Stimulated activated CD8-positive, alpha-beta memory T cell treated with anti-CD3 and anti-CD28 coated beads, Interleukin-7, amount 100 ng/mL, for 1 hour (primary cell): ENCODE measurements at places on chromosomes 12 and 14.

DNA sequence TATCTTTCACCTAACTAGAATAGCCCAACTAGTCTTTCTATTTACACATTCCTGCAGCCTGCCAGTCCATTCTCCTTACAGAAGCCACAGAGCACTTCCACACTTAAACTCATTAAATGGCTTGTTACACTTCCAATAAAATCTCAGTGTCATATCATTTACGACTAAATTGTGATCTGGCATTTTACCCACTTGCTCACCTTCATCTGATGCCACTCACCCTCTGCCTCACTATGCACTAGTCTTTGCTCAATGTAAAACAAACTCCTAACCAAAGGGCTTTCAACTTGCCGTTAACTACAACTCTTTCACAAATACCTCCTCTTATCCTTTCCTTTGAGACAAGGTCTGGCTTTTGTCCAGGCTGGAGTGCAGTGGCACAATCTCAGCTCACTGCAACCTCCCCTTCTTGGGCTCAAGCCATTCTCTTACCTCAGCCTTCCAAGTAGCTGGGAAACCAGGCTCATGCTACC is 24.1 kb downstream of the YAF2 start:
- no peak for DNase-seq

GRCh38 chr12:32134101-32134888 is 27.6 kb downstream of the BICD1 start:
- peak; percentile 0 for DNase-seq

DNA sequence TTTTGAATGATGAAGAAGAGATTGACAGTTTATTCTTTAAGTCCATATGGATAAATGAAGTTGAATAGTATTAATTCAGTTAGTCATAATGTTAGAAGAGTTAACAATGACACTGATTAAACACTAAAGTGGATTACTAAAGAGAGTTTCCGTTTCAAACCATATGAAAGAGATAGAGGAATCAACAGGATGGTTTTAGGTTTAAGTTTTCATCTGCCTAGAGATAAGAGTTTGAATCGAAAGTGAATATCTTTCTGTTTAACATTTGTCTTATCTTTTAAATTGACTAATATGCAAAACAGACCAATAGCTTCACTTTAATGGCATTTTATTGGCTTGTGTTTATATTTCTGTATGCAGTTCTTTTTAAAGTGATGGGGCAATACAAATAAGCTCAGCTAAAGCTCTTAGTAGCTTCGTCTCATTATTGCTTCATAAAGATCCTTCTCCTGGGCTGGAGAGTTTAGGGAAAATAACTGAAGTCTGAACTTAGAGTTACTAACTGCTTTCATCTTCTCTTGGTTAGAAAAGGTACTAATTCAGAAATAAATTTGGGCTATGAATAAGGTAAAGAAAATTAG is 66.0 kb downstream of the MIPOL1 start:
- DNase-seq = no peak

DNA sequence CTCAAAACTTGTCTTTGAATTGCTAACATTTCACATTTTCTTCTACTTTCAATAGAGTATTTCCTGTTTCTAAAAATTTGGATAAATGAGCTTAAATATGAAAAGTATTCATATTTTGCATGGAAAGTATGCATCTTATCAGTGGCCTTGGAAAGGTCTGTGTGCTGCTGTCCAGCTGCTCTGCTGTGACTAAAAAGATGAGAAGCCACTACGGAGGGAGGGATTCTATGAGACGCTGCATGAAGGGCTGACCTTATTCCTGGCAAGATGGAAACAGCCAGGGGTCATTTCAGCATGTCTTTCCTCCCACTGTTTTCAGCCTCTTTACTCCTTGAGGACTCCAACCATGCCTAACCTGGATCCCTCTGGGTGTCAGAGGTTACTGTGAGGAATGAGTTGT is 13.0 kb downstream of the PIWIL1 start:
- no peak for DNase-seq

- no peak for DNase-seq
Observed at GRCh38 chr14:28467611-28468010, 299.0 kb upstream of the FOXG1 start.

DNA sequence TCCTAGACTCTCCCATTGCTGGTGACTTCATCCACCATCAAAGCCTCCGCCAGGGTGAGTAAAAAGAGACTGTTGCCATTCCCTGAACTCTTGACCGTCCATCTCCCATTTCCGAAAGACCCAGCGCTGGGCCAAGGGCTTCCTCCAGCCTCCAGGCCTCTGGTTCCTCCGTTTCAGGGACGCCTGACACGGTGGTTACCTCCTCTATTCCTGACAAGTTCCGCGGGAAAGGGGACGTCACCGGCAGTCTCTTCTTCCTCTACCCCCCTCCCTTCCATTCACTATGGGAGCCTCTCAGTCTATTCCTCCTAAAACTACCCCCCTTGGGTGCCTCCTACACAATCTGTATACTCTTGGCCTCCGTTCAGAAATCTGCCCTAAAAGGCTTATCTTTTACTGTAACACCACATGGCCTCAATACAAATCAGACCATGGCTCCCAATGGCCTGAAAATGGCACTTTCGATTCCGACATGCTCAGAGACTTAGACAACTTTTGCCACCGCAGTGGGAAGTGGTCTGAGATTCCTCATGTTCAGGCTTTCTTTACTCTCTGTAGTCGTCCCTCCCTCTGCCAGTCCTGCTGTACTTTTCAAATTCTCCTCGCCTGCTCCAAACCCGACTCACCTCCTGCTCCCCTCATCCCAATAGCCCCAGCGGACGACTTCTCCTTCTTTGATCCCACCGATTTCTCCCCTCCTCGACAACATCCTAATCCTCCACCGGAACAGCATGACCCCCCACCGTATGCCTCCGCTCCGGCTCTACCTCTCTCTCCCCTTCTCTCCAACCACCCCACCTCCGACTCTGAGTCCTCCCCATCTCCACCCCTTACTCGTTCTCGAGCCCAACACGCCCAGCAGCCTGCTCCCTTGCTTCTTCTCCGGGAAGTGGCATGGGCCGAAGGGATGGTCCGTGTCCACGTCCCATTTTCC is 70.4 kb downstream of the MOK start:
- no peak for DNase-seq

DNA sequence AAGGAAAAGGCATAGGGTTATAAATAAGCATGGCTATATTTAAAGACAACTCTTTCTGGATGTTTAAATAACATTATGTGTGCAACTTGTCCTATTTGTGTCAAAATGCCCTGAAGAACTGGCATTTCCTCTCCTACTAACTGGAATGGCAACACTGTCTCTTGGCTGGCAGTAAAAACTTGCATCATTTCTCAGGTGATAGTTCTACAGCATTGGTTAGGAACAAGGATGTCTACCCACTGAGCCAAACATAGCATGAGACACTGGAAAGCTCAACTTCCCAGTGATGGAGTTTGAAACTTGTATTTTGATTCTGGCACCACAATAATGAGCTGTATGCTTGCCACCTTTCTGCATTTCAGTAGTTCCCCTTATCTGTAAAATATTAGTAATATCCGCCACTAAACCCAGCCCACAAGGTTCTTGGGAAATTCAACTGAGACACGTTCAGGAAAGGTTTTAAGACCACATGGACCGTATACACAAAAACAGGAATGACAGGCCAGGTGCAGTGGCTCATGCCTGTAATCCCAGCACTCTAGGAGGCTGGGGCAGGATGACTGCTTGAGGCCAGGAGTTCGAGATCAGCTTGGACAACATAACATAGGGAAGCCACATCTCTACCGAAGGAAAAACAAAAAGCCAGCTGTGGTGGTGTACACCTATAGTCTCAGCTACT is 5.1 kb downstream of the SLC38A2 start:
- DNase-seq = no peak

DNA sequence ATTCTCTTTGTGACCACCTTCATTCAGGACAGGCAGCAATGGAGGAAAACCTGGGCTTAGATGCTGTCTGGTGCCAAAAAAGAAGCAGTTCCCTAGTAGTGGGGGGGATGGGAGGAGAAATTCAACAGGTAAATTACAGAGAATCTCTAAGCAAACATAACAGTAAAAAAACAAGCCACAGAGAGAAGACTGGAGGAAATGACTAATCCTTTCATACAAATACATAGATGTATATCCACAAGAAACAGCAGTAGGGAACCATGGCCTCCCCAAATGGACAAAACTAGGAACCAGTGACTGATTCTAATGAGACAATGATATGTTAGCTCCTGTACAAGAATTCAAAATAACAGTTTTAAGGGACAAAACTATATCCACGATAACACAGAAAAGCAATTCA is 513.0 kb downstream of the NAV3 start:
- no peak for DNase-seq

DNA sequence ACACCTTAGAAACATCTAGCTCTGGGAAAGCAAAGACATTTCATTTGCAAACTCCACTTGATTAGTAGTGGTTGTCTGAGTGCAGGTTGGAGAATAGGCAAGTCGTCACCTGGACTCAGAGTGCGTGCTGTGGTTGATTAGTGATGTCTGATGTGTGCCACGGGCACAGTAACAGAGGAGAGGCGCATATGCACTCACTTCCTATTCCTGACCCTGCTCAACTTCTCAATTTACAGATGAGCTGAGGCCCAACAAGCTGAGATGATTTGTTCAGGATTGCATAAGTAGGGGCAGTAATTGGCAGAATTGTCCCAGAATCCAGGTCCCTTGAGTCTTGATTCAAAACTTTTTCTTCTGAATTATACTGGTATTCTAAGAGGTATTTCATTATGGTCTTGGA is 44.9 kb downstream of the ADCK1 start:
- no peak for DNase-seq
